DMS153 (cell line): ENCODE measurements at places on chromosomes 6 and 20.

GRCh38 chr20:23157734-23158133, 71.6 kb upstream of the CD93 start:
- no peak for DNase-seq

DNA sequence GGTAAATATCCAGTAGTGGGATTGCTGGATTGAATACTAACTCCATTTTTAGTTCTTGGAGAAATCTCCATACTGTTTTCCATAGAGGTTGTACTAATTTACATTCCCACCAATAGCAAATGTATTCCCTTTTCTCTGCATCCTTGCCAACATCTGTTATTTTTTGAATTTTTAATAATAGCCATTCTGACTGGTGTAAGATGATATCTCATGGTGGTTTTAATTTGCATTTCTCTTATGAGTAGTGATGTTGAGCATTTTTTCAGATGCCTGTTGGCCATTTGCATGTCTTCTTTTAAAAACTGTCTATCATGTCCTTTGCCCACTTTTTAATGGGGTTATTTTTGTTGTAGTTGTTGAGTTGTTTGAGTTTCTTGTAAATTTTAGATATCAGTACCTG, 253.2 kb downstream of the HAO1 start:
- no peak for DNase-seq

- DNase-seq = no peak
Measured at GRCh38 chr6:163897669-163898068, 483.2 kb downstream of the QKI start.

- DNase-seq = no peak
Measured at GRCh38 chr20:63977739-63978276, 1.6 kb downstream of the SAMD10 start.

DNA sequence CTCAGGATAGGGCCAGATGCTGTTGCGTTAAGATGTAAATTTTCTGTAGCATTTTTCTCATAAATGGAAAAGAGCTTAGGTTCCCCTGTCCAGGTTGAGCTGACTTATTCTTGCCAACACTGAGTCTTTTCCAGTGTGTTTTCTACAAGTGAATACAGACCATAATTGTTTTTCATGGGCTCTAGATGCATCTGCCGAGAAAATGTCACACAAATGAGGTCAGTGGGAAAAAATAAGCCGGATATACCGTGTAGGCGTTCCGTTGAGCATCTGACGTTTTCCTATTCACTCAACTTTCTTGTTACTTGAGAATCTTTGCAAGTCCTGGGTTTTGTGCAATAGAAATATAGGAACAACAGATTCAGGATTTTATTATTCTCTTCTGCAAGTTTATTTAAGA, 582.9 kb upstream of the CDH4 start:
- no peak for DNase-seq

GRCh38 chr6:47159763-47160162, 117.6 kb upstream of the ADGRF1 start:
- DNase-seq = no peak

- DNase-seq = no peak
Measured at GRCh38 chr6:38502423-38502822, 137.3 kb downstream of the BTBD9 start.

- no peak for DNase-seq
Measured at GRCh38 chr20:32984196-32984595, 20.0 kb downstream of the SUN5 start.

DNA sequence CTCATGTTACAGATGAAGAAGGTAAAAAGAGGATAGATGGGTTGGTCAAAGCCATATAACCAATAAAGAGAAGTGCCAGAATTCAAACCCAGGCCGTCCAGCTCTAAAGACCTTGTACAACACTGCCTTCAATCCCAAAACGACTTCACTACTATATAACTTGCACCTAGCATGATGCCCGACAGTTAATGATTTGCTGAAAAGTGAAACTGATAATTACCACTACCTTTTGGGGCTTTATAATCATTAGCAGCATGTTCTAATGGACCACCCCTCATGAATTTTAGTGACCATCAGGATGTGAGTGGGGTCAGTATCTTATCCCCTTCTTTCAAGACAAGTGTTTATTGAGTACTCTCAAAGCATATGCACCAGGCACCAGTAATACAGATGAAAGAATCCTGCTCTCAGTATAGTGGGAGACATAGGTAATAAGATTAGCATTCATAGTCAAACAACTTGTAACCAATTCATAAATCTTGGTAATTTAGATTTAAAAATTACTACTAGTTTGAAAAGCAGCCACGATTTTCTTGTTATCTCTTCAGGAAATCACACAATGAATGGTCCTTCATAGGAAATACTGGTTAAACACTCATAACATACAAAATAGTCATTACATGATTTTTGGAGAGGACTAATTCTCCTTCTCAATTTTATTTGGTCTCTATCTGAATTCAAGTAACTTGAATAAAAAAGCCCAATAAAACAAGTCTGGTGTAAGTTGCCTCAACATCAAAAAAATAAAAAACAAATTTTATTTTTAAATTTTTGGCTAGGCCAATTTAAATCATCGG, 98.0 kb downstream of the EPB41L2 start:
- no peak for DNase-seq

DNA sequence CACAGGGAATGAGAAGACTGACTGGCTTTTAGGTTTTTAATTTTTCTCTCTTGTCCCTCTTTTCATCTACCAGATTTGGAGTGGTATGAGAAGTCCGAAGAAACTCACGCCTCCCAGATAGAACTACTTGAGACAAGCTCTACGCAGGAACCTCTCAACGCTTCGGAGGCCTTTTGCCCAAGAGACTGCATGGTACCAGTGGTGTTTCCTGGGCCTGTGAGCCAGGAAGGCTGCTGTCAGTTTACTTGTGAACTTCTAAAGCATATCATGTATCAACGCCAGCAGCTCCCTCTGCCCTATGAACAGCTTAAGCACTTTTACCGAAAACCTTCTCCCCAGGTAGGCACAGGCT, 644 bp downstream of the MAD2L1BP start:
- DNase-seq = no peak
